ENCODE measurements at places on chromosomes 1 and 21.

DNA sequence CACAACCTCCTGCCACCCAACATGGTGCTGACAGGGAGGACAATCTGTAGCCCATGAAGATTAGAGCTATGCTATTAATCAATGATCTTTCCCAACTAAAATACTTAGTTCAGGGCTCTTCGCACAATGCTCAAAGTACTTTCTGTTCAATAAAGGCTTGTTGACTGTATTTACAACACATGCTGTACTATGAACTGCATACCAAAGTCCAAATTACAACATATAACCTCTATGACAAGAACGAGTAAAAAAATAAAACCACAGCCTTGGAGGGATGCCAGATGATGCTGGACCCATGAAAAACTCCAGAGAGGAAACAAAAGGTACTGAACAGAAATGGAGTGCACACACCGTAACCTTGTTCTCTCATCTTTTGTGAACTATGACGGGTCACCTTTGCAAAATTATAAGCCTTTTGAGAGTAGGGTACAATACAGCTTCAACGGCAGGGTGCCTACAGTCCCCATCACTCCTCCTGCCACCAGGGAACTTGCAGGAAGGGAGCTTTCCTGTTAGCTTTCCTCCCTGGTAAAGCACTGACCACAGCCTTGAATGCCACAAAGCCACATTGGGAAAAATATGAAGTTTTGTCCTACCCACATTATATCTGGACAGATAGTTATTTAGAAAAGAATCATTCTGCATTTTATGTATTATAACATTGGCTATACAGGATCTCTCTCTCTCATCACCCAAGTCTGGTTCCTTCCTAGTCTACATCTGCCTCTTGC lies 175.6 kb downstream of the NRIP1 start:
- DNase-seq = no peak

DNA sequence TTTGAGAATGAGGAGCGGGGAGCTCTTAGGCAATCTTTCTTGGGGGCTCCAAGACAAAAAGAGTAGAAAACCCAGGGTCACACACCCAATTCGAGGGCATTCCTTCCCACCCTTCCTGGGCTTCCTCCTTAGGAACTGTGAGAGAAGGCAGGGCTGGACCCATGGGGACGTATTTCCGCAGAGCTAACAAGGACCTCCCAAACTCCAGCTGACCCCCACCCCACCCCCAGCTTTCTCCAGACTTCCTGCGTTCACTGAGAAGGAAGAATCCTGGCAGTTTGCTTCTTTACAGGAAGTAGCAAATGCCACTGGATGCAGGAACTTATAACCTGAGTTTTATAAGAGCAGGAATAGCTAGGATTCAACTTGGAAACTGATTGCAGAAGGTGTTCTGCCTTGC lies 2.7 kb upstream of the LHX9 start:
- DNase-seq = no peak

GRCh38 chr1:91797164-91797563 lies 88.8 kb downstream of the TGFBR3 start:
- DNase-seq = no peak

- DNase-seq = no peak
Observed at GRCh38 chr1:89705901-89706699, 73.2 kb downstream of the LRRC8C start.

All from A549 (cell line).